Activated CD4-positive, CD25-positive, alpha-beta regulatory T cell (primary cell): ENCODE measurements at places on chromosomes 6 and 20.

- no peak for DNase-seq
These were observed 136.1 kb upstream of the CDYL start for GRCh38 chr6:4640139-4640538.

DNA sequence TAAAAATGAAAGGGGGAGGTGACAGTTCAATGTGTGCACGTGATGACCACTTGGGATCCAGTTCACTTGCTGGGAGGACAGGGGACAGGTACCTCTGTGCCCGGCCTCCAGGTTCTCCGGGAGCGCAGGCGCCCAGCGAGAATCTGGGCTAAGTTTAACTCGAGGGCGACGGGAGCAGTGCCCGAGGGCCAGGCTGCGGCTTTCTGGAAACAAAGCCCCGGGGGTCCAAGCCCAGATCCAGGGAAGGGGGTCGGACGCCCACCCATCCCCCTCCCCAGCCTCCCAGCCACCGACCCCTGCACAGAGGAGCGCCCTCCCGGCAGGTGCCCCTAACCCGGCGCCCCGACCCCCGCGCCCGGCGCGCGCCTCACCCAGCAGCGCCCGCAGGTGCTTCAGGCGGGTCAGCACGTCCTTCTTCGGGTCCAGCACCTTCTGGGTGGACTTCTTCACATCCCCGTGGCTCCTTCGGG is 405 bp downstream of the RALGAPA2 start:
- DNase-seq: no peak

DNA sequence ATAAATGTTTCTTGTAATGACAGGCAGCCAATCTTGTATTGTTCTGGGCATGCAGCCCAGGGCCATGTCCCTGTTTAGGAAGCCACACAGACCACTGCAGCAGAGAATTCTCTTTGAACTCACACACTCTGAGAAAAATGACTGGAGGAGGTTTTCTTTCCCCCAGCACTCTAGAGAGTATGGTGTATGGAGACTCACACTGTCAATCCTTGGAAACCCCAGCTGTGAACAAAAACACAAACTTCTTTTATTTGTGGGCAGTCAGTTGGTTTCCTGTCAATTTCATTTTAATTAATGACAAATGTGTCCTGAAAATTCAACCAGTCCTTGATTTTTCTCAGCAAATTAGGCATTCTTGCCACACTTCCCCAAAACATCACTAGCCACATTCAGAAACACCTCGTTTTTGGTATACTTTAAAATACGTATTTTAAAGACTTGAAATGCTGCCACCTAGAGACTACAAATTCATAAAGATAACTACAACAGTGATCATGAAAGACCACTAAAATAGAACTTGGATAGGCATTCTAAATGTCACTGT is 52.9 kb upstream of the UFL1 start:
- no peak for DNase-seq

DNA sequence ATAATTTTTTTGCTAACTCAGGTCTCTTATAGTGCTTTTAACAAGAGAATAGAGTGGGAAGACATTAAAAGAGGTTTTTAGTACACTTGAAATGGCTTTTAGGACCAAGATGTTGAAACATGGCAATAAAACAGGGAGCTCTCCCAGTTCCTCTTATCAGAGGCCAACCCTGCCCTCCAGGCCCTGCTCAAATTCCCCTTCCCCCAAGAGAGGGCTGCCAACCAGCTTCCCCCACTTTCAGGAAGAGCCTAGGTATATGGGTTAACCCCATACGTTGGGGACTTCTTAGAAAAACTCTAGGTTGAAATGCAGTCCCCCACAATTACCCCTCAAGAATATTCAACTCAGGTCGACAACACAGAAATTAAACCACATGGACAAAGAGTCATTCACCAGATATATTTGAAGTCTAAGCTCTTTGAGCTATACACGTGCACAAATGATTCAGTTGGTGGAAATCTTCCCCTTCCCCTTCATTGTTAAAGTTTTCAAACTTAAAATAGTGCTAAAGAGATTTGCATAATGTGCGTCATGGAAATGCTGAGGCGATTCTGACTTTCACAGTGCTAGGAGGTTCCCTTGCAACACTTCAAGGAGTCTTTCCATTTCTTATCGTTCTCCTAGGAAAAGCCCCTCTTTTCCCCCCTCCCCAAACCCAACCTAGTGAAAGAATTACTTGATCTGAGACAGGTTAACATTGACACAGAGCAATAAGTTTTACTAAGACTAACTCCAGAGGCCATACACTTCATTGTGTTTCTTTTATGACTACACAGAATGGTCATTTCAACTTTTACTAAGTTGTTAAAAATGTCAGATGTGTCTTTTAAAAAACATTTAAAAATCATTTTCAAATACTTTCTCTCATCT is 49.8 kb upstream of the ENPP5 start:
- DNase-seq: no peak

GRCh38 chr6:53335224-53335994 is 13.3 kb downstream of the ELOVL5 start:
- DNase-seq: peak; percentile 27

GRCh38 chr20:41261260-41261659 is 56.3 kb downstream of the ZHX3 start:
- no peak for DNase-seq

DNA sequence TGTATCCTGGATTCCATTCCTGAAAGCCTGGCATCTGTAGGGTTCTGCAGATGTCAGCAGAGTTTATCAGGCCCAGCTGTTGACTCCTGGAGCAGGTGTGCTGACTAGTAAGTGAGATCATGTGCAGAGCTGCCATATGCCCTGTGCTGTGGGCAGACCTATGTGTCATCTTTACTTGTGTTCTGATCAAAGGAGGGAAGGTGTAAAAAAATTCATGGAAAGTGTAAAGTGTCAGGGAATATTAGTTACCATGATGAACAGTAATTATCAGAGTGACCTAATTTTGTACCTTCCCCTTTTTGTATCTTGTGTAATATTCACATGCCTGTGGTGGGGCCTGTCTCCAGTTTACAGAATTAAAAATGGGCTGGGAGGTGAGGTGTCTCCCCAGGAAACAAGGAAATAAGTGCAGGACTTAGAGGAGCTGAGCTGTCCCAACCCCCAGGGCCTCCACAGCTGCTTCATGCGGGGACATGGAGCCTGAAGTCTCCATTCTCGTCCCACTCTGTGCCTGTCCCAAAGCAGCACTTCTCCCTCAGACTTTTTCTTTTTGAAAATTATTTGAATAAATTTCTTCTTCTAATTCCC is 148.2 kb upstream of the GGTLC1 start:
- no peak for DNase-seq

- no peak for DNase-seq
These were observed 168.9 kb downstream of the ATXN1 start for GRCh38 chr6:16592223-16592911.

GRCh38 chr20:1671891-1672669 is 14.5 kb upstream of the SIRPG start:
- DNase-seq: no peak

DNA sequence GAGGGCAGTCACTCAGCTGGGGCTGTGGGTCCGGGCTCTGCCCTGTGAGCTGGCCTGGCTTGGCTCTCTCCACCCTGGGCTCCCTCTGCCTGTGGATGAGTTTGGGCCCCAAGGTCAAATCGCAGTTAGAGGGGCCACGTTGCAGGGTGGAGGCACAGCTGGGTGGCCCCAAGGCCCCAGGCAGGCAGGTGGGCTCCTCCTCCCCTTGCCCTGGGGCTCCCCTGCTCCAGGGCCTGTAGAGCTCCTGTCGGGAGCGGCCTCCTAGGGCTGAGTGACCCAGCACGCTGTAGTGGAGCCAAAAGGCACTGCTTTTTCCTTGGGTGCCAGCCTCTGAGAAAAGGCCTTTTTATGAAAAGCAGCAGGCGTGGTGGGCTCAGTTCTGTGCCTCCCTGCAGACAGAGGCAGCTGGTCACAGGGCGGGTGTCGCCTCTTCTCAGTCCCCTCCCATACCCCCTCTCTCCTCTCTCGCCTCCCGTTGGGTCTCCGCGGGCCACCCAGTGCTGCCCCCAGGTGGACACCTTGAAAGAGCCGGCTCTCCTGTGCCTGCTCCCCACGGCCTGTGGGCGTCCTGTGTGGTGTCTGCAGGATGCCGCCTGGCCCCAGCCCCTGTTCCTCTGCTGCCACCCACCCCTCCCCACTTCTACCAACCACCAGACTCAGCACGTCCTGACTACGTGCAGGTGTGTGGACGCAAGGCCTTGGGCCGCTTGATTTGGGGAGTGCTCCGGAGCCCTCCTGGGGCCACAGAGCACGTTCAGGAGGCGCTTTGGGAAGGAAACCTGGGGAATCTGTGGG is 13.2 kb downstream of the SS18L1 start:
- peak; percentile 65 for DNase-seq

DNA sequence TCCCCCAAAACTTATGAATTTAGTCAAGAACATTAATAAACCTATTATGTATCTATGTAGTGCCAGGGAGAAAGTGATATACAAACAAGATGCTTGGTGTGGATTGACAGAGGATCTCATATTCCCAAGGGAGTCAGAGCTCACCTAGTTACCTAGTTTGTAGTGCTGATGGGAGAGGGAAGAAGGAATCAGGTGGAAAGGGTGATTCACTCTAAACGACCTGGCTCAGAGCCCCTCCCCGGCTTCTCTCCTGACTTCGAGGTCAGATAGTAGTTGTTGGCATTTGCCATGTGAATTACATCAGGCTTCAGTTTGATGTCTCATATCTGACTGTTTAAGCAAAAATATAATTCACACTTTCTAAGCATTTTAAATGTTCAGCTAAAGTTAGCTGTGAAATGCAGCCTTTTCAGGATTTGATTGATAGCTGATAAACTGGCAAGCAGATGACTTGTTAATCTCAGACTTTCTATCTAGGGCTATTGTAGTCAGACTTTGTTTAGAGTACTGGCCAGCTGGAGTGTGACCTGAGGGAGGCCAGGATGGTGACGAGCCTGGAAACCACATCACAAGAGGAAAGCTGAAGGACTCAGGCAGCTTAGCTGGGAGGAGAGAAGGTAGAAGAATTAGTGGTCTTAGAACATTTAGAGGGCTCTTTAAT is 123.7 kb downstream of the AKAP7 start:
- DNase-seq: no peak

DNA sequence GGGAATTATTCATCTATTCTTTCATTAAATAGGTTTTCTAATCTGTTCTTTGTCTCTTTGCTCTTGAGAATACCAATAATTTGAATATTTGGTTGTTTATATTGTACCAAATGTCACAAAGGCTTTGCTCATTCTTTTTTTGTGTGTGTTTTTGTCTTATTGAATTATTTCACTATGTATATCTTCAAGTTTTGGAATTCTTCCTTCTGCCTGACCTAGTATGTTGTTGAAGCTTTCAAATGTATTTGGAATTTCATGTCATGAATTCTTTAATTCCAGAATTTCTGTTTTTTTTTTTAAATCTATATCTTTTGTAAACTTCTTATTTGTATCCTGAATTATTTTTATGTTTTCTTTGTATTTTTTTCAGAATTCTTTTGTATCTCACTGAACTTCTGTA is 16.8 kb downstream of the HLA-B start:
- DNase-seq: no peak

- no peak for DNase-seq
These were observed 117.9 kb downstream of the LRRC1 start for GRCh38 chr6:53912661-53913060.

DNA sequence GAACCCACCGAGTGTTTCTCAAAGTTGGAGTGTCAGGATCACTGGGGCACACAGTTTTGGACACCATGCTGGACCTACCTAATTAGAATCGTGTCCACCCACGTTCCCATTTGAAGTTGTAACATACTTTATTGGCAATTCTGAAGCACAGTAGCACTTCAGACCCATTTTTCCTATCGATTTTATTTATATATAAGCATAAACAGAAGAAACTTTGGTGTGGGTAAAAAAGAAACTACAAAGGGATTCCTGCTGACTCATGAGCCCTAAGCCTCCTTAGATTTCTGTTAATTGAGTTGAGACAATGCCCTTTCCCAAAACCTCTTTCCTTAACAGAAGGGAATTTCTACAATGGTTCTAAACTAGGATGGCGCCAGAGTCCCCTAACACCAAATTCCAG is 398.0 kb downstream of the CDKAL1 start:
- DNase-seq: no peak

DNA sequence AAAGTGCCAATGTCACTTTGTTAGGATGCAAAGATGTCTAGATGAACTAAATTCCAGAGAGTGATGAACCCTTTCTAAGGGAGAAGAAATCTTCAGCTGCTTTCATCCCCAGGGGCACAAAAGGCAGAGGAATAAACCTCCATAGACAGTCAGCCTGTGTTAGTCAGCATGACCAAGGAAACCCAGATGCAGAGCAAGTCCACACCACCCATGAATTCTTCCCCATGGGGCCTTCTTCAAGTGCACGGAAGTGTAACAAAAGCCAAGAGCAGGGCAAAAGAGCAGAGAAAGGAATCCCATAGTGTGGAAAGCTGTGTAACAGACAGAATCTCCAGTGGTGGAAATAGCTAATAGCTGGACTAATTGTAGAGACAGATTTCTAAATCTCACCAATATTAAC is 50.0 kb downstream of the DCDC2 start:
- DNase-seq: no peak

GRCh38 chr20:47540443-47541354 is 39.0 kb downstream of the NCOA3 start:
- no peak for DNase-seq

DNA sequence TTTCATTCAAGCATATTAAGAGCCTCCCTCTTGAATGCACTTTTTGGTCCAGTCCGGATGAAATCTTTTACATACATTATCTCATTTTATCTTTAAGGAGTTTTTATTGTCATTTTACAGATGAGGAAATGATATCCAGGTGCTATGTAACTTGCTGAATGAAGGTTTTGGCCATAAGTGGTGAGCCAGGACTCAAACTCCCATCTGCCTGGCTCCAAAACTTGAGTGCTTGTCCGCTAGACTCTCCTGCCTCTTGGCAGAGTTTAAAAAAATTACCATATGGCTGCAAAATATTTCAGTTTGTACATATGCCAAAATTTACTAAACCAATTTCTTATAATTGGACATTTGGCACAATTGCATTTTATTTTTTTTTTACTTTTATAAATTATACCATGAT is 12.2 kb downstream of the PDRG1 start:
- no peak for DNase-seq

- no peak for DNase-seq
These were observed 66.0 kb upstream of the STX16 start for GRCh38 chr20:58584881-58585752.

- DNase-seq: no peak
These were observed 19.5 kb downstream of the SLC22A1 start for GRCh38 chr6:160141001-160141726.

GRCh38 chr6:123042401-123042800 is 46.4 kb downstream of the CLVS2 start:
- DNase-seq: no peak

- peak; percentile 50 for DNase-seq
These were observed 637 bp upstream of the HIVEP2 start for GRCh38 chr6:142945446-142946180.

- no peak for DNase-seq
These were observed 486.5 kb downstream of the RFPL4B start for GRCh38 chr6:112833581-112834131.

- DNase-seq: no peak
These were observed 195.0 kb downstream of the CD83 start for GRCh38 chr6:14312587-14312986.

GRCh38 chr20:20710443-20711315 is 1.8 kb downstream of the RALGAPA2 start:
- no peak for DNase-seq
